Cerebellar cortex (tissue), 1 donor: ENCODE measurements at places on chromosomes 12 and 14.

GRCh38 chr12:32983968-32984367, 87.4 kb upstream of the PKP2 start:
- no peak for DNase-seq

GRCh38 chr12:50933459-50934124, 18.8 kb upstream of the HIGD1C start:
- DNase-seq = no peak

- no peak for DNase-seq
Measured at GRCh38 chr12:21849878-21850277, 75.4 kb upstream of the KCNJ8 start.

DNA sequence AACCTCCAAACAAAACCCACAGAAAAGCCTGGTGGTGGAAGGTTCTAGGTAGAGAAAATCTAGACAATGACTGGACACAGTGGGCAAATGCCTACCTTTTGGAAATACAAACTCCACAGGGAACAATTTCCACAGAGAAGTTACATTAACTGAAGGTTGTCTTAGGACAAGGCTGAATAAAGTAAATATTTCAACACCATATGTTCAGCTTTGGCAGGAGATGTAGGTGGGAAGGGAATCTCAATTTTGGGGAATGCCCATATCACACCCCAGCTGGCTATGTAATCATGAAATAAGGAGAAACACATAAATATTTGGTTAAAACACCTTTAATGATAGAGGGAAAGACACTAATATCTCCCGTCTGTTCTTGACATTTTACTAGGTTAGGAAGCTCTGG, 5.4 kb downstream of the SALL2 start:
- no peak for DNase-seq

- no peak for DNase-seq
Measured at GRCh38 chr14:100239211-100239839, 381 bp downstream of the YY1 start.

DNA sequence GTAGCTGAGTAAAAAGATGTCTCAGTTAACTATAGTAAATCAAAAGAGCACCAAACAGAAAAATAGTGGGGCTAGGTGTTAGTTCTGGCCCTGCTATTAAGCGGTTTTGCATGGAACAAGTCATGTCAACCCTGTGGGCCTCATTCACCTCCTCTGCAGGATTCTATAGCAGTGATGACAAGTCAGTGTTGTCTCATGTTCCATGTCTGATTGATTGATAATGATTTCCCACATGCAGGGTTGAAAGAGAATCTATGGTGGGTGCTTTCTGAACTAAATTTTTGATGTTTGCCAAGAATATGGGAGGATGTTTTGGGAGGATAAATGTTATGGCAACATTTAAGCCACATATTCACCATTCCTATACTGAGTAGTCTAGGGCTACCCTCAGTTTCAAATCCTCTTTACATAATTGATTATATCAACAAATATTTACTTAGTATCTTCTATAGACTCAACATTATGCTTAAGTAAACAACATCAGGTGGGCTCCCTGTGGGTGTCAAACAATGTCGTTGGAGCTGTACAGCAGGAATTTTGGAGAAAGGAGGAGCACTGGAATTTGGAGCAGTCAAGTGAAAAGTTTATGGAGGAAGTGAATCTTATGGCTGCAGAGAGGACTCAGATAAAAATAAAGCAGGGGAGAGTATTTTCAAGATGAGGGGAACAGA, 48.6 kb downstream of the IRAK3 start:
- DNase-seq = no peak

DNA sequence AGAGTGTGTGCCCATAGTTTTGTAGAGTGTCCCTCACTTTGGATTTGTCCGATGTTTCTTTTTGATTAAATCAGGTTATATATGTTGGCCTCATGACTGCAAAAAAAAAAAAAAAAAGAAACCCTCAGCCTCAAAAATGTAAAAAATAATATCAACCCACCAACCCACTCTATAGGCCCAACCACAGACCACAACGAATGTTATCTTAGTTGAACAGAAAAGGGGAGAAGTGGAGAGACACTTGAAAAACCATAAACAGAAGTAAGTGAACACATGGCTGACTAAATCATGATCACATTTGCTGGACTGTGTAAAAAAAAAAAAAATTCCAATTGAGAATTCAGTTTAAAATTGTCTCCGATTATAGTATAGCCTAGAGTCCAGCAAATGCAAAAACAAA, 45.5 kb upstream of the ST8SIA1 start:
- DNase-seq = no peak

DNA sequence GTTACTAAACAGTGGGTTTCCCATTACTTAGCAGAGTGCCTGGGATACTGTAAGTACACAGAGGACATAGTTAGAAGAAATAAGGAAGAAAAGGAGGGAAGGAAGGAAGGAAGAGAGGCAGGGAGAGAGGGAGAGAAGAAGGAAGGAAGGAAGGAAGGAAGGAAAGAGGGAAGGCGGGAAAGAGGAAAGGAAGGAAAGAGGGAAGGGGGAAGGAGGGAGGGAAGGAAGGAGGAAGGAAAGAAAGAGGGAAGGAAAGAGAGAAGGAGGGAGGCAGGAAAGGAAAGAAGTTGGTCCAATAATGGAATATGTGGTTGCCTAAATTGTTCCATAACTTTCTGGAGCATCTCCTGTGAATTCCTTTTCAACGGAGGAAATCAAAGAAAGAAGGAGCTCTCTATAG, 1230.4 kb downstream of the AACS start:
- no peak for DNase-seq

DNA sequence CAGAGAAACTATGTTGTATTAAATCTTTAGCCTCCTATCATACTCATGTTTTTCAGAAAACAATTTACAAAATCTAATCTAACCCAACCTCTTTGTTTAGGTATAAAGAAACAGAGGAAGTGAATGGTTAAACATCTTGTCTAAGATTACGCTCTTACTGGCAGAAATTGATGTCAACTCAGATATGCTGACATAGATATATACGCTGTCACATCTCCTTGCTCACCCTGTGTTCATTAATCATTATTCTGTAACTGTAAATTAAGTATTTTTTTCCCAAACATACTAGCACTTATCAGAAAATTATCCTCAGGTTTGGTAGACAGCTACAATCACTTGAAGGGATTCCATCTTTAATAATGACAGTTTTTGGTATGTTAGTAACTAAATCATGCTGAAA, 1127.6 kb upstream of the SEL1L start:
- DNase-seq = no peak

GRCh38 chr12:116476227-116476822, 82.9 kb upstream of the MAP1LC3B2 start:
- no peak for DNase-seq

DNA sequence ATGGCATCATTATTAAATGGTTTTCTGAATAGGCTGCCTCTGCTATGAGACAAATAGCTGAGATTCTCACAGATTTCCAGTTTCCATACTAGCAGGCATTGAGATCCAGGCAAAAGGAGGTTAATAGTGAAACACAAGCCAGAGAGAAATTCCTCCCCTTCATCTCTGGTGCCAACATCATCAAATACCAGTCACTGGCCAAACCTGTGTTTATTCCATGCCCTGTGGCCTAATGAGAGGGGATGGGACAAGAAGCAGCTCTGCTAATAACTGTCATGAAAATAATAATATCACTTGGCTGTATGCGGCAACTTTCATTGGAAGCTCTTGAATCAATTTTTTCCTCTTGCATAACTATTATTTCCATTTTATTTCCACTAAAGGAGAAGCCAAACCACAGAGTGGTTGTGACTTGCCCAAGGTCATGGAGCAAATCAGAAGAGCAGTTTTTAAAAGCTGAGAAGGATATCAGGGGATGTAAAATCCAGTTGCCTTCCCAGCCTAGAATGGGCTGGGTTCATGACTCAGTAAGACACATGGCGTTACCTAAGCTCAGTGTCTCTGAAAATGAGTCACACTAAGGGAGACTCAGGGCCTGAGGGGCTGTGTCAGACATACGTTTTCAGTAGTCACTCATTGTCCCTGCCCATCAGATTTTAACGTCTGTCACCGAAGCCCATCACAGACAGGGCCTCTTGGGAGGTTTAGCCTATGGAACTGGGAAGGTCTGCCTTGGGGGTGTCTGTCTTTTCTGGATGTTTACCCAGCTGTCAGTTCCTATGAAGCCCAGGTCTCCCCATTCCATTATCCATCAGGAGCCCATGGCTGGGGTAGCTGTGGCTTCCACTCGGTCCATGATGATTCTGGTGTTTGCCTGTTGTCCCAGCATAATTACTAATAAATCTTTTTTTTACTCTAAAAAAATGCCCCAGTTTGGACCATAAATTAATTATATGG, 208.8 kb upstream of the EEA1 start:
- no peak for DNase-seq

DNA sequence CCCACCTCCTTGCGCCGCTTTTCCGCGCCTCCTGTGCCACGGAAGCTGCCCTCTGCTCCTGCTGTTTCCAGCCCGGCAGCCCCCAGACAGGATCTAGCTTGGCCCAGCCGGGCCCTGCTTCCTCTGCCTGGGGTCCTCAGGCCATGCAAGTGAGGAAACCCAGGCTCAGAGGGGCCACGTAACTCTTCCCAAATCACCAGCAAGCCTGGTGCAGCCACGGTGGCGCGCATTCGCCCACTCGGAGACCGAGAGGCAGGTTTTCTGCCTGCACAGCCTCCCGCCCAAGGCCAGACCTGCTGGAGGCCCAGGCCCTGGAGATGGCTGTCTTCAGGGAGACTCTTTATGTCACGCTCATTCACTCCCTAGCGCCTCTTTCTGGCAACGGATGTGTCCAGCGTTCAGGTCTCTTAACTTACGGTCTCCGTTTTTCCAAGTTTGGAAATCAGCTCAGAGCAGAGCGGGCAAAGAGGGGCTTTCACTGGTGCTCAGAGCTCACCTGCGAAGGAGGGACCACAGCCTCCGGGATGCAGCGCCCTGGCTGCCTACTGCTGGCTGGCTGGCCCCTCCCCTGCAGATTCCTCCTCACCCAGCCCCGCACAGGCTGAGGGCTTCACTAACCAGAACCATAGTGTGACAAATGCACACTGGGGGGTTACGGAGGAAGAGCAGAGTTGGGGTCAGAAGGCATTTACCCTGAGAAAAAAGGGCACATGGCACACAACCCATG, 20.6 kb upstream of the CEP170B start:
- DNase-seq = peak; percentile 61

DNA sequence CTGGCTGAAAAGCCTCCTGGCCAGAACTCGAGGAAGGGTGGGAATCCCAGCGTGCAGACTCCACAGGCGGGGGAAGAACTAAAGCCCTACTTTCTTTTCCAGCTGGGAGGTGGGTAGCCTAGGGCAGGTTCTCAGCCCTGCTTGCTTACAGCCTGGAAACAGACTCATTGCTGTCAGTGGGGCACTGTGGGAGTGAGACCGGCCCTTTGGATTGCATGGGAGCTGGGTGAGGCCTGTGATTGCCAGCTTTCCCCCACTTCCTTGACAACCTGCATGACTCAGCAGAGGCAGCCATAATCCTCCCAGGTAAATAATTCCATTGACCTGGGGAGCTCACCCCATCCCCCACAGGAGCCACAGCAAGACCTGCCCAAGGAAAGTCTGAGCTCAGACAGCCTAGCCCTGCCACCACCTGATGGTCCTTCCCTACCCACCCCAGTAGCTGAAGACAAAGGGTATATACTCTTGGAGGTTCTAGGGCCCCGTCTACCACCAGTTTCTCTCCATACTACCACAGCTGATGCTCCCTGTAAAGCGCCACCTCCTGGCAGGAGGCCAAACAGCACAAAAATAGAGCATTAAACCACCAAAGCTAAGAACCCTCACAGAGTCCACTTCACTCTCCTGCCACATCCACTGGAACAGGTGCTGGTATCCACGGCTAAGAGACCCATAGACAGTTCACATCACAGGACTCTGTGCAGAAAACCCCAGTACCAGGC, 294.1 kb downstream of the SEC23A start:
- DNase-seq = no peak
